ENCODE measurements at places on chromosomes 16 and 17.

GRCh38 chr17:17924857-17925250 lies 47.3 kb downstream of the TOM1L2 start:
- DNase-seq = no peak
- no peak overlapping the region for H3K4me3 ChIP-seq
- H3K27ac ChIP-seq = no peak overlapping the region
- no peaks in the 10 kb centered on the region for H3K27me3 ChIP-seq
- peaks cover 5% of the 10 kb centered on the region for H3K4me1 ChIP-seq

DNA sequence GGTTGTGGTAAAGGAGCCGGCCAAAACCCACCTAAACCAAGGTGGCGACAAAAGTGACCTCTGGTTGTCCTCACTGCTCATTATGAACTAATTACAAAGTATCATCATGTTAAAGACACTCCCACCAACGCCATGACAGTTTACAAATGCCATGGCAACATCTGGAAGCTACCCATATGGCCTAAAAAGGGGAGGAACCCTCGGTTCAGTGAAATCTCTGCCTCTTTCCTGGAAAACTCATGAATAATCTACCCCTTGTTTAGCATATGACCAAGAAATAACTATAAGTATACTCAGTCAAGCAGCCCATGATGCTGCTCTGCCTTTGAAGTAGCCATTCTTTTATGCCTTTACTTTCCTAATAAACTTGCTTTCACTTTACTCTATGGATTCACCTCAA lies 72.2 kb downstream of the CYLD start:
- no peaks in the 10 kb centered on the region for H3K27me3 ChIP-seq
- H3K4me1 ChIP-seq = no peaks in the 10 kb centered on the region
- no peak for DNase-seq
- no peaks in the 10 kb centered on the region for H3K36me3 ChIP-seq
- H3K27ac ChIP-seq = no peak overlapping the region

DNA sequence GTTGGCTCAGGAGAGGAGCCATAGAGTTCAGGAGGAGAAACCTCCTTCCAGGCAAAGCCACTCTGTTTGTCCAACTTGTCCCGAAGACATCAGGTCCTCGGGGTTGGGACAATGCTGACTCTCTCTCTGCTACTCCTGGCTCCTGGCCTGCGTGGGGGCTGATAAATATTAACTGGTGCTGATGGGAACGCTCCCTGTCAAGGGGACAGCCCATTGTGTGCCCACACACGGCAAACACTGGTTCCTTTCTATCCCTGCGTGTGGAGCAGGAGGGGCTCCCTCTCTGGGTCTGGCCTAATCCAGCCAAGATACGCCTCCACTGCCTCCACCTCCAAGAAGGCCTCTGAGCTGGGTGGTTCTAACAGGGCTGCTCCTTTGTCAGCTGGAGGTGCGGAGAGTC lies 4.4 kb downstream of the KIF19 start:
- no peaks in the 10 kb centered on the region for H3K4me1 ChIP-seq
- no peaks in the 10 kb centered on the region for H3K27me3 ChIP-seq
- no peak for DNase-seq
- no peak overlapping the region for H3K4me3 ChIP-seq
- H3K27ac ChIP-seq = no peak overlapping the region
- no peaks in the 10 kb centered on the region for H3K36me3 ChIP-seq

DNA sequence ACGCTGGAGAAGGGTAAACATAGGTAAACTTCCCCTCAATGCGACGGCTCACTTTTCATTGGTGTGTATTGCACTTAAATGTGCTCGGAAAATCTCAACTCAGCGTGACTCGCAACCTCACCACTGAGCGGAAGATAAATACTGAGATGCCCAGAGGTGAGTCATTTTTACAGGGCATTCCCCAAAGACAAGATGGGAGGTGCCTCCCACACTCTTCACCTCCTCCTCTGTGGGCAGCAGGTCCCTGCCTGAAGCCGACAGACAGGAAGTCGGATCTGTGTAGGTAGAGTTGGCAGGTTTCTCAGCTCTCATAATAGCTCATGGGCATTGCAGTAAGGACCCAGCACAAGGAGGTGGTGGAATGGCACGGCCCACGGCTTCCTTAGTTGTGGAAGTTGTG lies 274.6 kb upstream of the HSBP1 start:
- H3K36me3 ChIP-seq = no peaks in the 10 kb centered on the region
- H3K4me3 ChIP-seq = no peak overlapping the region
- no peaks in the 10 kb centered on the region for H3K4me1 ChIP-seq

GRCh38 chr16:84274515-84274914 lies 20.2 kb upstream of the WFDC1 start:
- no peak for DNase-seq
- no peak overlapping the region for H3K27ac ChIP-seq
- no peaks in the 10 kb centered on the region for H3K27me3 ChIP-seq
- H3K4me3 ChIP-seq = no peak overlapping the region
- H3K36me3 ChIP-seq = no peaks in the 10 kb centered on the region
- no peaks in the 10 kb centered on the region for H3K4me1 ChIP-seq

GRCh38 chr17:81233811-81234505 lies 4.9 kb downstream of the TEPSIN start:
- no peak for DNase-seq
- H3K36me3 ChIP-seq = no peaks in the 10 kb centered on the region
- H3K27ac ChIP-seq = no peak overlapping the region
- no peaks in the 10 kb centered on the region for H3K4me1 ChIP-seq
- H3K4me3 ChIP-seq = no peak overlapping the region
- no peaks in the 10 kb centered on the region for H3K27me3 ChIP-seq

DNA sequence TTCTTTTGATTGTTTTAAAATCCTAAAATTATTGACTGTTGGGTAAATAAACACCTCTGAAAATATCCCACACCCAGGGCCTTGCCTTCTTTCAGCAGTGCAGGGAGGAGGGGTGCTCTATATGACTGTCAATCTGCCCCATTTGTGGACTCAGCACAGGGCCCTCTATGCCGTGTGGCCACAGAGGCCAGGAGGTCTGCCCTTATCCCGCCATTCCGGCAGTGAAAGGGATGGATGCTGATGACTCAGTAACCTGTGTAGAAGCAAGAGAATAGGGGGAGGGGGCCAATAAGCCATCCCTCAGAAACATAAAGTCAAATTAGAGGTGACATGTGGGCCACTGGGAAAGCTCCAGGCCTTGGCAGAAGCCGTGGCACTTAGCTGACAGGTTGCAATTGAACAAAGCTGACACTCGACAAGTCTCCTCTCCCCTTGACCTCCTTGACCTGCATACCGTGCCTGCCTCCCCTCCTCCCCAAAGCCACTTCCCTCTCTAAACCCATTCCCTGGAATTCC lies 281.4 kb upstream of the DYNLRB2 start:
- DNase-seq = no peak
- no peaks in the 10 kb centered on the region for H3K4me1 ChIP-seq
- H3K36me3 ChIP-seq = no peaks in the 10 kb centered on the region
- H3K27ac ChIP-seq = no peak overlapping the region
- H3K4me3 ChIP-seq = no peak overlapping the region
- no peaks in the 10 kb centered on the region for H3K27me3 ChIP-seq

DNA sequence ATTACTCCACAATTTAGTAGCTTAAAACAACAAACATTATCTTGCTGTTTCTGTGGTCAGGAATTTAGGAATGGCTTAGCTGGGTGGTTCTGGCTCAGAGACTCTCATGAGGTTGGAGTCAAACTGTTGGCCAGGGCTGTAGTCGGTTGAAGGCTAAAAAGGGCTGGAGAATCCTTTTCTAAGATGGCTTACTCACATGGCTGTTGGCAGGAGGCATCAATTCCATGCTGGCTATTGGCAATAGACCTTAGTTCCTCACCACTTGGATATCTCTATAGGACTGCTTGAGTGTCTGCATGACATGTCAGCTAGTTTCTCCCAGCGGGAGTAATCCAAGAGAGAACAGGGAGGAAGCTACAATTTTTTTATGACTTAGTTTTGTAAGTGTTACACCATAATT lies 6.6 kb upstream of the EFCAB13 start:
- H3K4me1 ChIP-seq = no peaks in the 10 kb centered on the region
- H3K36me3 ChIP-seq = no peaks in the 10 kb centered on the region
- no peak overlapping the region for H3K27ac ChIP-seq
- no peaks in the 10 kb centered on the region for H3K27me3 ChIP-seq
- no peak overlapping the region for H3K4me3 ChIP-seq
- DNase-seq = no peak

- DNase-seq = no peak
- no peaks in the 10 kb centered on the region for H3K36me3 ChIP-seq
- H3K27me3 ChIP-seq = no peaks in the 10 kb centered on the region
- H3K27ac ChIP-seq = no peak overlapping the region
These were observed 20.5 kb downstream of the NSMCE1 start for GRCh38 chr16:27248036-27248435.

GRCh38 chr16:15552507-15552906 lies 90.4 kb downstream of the MARF1 start:
- no peaks in the 10 kb centered on the region for H3K4me1 ChIP-seq
- H3K36me3 ChIP-seq = no peaks in the 10 kb centered on the region
- no peaks in the 10 kb centered on the region for H3K27me3 ChIP-seq
- H3K27ac ChIP-seq = no peak overlapping the region

DNA sequence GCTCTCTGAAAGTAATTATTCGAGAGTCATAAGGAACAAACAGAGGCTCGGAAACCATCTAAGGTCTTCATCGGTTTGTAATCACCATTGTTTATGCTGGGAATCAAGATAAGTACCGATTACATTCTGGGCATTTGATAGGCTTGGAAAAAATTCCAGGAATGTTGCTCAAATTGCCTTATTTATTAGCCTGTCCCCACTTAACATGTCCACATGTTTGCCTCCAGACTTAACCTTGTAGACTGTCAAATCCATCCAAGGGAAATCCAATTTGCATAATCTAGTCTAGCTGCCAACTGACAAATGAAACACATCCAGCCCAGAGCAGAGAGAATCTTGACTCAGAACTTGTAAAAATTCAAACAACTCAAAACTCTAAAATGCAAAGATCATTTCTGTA lies 51.3 kb upstream of the TMC5 start:
- no peaks in the 10 kb centered on the region for H3K4me1 ChIP-seq
- DNase-seq = no peak
- no peak overlapping the region for H3K4me3 ChIP-seq
- no peak overlapping the region for H3K27ac ChIP-seq
- no peaks in the 10 kb centered on the region for H3K36me3 ChIP-seq

GRCh38 chr17:17577373-17577772 lies 14.1 kb downstream of the PEMT start:
- DNase-seq = no peak
- H3K27me3 ChIP-seq = no peaks in the 10 kb centered on the region
- peak overlapping the region; percentile 50 for H3K27ac ChIP-seq
- H3K36me3 ChIP-seq = no peaks in the 10 kb centered on the region
- no peaks in the 10 kb centered on the region for H3K4me1 ChIP-seq

GRCh38 chr16:8958344-8959167 lies 5.2 kb downstream of the USP7 start:
- no peak for DNase-seq
- no peaks in the 10 kb centered on the region for H3K36me3 ChIP-seq
- peak overlapping the region; percentile 9 for H3K4me3 ChIP-seq
- peak overlapping the region; percentile 6 for H3K27ac ChIP-seq
- H3K4me1 ChIP-seq = peaks cover 44% of the 10 kb centered on the region

DNA sequence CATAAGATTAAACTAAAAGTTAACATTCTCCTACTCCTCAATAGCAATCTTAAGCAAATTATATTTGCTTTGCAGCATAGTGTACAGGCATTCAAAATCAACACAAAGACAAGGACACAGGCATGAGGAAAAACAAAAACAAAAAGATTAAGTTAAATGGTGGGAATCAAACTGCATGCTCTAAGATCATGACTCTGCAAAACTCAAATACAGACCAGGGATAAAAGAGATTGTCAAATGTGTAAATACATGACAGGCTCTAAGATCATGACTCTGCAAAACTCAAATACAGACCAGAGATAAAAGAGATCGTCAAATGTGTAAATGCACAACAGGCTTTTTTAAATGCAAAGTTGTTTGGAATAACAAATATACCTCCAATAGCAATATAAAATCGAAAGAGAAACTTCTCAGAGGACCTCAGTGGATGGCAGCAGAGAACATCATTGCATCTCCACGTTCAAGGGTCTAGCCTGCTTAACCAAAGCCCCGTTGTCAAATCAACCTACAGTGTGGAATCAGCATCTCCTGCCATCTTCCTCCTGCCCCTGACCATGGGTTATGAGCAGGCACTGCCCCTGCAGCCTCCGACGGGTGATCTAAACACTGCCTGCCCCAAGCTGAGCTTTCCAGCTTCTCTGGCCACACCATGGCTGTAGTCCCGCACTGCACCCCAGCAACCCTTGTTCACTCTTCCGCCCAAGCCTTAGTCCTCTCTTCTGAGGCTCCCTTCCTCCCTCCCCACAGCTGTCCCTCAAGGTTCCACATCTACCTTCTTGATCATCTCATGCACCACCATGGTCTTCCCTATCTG lies 446.1 kb downstream of the SOX9 start:
- no peak for DNase-seq
- no peaks in the 10 kb centered on the region for H3K27me3 ChIP-seq
- no peaks in the 10 kb centered on the region for H3K36me3 ChIP-seq
- no peaks in the 10 kb centered on the region for H3K4me1 ChIP-seq
- H3K27ac ChIP-seq = no peak overlapping the region

- peaks cover 10% of the 10 kb centered on the region for H3K4me1 ChIP-seq
- no peaks in the 10 kb centered on the region for H3K36me3 ChIP-seq
- no peak overlapping the region for H3K4me3 ChIP-seq
- no peak overlapping the region for H3K27ac ChIP-seq
These were observed 49.2 kb downstream of the SREBF1 start for GRCh38 chr17:17787568-17787967.

DNA sequence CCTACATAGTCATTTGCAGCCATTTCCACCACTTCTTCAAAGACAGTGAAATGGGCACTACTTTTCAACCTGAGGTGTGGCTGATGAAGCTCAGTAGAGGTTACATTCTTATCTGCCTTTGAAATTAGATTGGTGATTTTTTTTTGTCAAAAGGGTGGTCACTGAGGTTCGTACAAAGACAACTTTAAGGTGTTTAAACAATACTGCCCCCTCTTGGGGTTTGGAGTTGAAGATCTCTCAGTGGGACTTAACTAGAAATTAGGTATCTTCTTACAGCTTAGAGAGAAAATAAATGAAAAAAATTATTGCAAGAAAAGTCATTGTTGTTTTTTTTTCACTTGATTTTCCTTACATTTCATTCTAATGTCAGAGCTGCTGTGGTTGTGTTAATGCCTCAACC lies 713.2 kb downstream of the CDH11 start:
- no peaks in the 10 kb centered on the region for H3K36me3 ChIP-seq
- H3K4me3 ChIP-seq = no peak overlapping the region
- H3K27me3 ChIP-seq = no peaks in the 10 kb centered on the region
- H3K27ac ChIP-seq = no peak overlapping the region
- H3K4me1 ChIP-seq = no peaks in the 10 kb centered on the region
- DNase-seq = no peak

GRCh38 chr17:30599428-30600059 lies 122.3 kb downstream of the GOSR1 start:
- no peaks in the 10 kb centered on the region for H3K36me3 ChIP-seq
- peak overlapping the region; percentile 83 for H3K4me3 ChIP-seq
- no peak for DNase-seq
- no peaks in the 10 kb centered on the region for H3K27me3 ChIP-seq

DNA sequence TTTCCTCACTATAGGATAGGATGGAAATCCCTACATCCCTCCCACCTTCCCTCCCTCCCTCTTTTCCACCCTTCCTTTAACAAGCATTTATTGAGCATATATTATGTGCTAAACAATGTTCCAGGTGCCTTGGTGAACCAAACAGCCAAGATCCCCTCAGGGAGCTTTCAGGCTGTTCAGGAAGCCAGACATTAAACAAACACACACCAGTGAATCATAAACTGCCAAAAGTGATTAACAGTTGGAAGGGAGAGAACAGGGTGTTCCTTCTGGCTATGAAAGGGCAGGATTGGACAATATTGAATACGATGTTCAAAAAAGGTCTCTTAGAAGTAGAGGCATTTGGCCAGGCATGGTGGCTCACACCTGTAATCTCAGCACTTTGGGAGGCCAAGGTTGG lies 22.8 kb upstream of the CNEP1R1 start:
- H3K27ac ChIP-seq = no peak overlapping the region
- no peaks in the 10 kb centered on the region for H3K4me1 ChIP-seq
- no peak overlapping the region for H3K4me3 ChIP-seq
- H3K27me3 ChIP-seq = no peaks in the 10 kb centered on the region
- H3K36me3 ChIP-seq = no peaks in the 10 kb centered on the region
- DNase-seq = no peak

Measured in breast epithelium (tissue), 4 donors.